ENCODE measurements at places on chromosomes 7 and 10. TPM values are rescaled to one million over a fixed set of nuclear protein-coding genes. Genes with fewer than 3 reads are reported as not detected.
A peak's percentile ranks its signal among the peaks of the same experiment; 100 is the strongest.

The JAZF1 gene
- 20.6 TPM for total RNA-seq

The CEP55 gene
- total RNA-seq = 0.35 TPM

The WNT8B gene
- not detected for total RNA-seq

The ANKRD61 gene
- total RNA-seq = not detected

The CASP7 gene
- 32.5 TPM for total RNA-seq

The CLRN3 gene
- total RNA-seq = not detected

The VAX1 gene
- total RNA-seq = not detected

The ATP6V0E2 gene
- 19.6 TPM for total RNA-seq

GRCh38 chr7:113289140-113289740 lies 170.9 kb upstream of the SMIM30 start:
- no peaks in the 10 kb centered on the region for H3K36me3 ChIP-seq
- H3K27ac ChIP-seq = no peak overlapping the region
- no peak overlapping the region for H3K4me3 ChIP-seq
- H3K4me1 ChIP-seq = no peaks in the 10 kb centered on the region
- H3K27me3 ChIP-seq = no peaks in the 10 kb centered on the region
- DNase-seq = no peak

DNA sequence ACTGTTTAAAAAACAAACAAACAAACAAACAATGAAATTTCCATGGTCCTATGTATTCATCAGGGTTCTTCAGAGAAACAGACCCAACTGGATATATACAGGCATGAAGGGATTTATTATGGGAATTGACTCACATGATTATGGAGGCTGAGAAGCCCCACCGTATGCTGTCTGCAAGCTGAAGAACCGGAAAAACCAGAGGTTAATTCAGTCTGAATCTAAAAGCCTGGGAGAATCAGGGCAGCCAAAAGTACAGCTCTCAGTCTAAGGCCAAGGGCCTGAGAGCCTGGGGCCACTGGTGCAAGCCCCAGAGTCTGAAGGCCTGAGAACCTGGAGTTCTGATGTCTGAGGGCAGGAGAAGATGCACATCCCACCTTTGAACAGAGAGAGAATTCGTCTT lies 163.5 kb downstream of the MDFIC start:
- no peaks in the 10 kb centered on the region for H3K27me3 ChIP-seq
- H3K27ac ChIP-seq = no peak overlapping the region
- H3K36me3 ChIP-seq = no peaks in the 10 kb centered on the region
- H3K4me3 ChIP-seq = no peak overlapping the region
- no peak for DNase-seq

DNA sequence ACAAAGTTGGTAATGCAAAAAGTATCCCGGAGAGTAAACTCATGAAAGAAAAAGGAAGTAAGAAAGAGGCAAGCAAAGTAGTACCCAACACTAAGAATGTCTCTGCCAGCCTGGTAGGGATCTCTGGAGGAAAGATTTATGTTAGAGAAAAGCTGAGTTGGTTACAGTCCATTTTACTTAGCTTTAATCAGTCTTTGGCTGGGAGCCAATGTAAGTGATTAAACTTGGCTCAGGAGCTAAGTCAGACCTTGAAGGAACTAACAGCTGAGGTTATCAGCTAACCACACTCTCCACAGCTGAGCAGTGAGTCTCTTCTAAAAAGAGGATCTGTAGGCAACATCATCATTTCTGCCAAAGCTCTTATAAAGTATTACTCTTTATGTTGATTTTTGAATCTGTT lies 148.0 kb downstream of the ANKRD7 start:
- H3K4me1 ChIP-seq = no peaks in the 10 kb centered on the region
- H3K36me3 ChIP-seq = no peaks in the 10 kb centered on the region
- H3K27me3 ChIP-seq = no peaks in the 10 kb centered on the region
- no peak for DNase-seq
- no peak overlapping the region for H3K4me3 ChIP-seq

GRCh38 chr7:18896343-18896975 lies 221.0 kb downstream of the TWIST1 start:
- H3K27ac ChIP-seq = no peak overlapping the region
- no peaks in the 10 kb centered on the region for H3K27me3 ChIP-seq
- DNase-seq = no peak

GRCh38 chr10:1186683-1186990 lies 130.5 kb downstream of the WDR37 start:
- no peak overlapping the region for H3K4me3 ChIP-seq
- no peaks in the 10 kb centered on the region for H3K4me1 ChIP-seq
- H3K36me3 ChIP-seq = no peaks in the 10 kb centered on the region
- H3K27ac ChIP-seq = no peak overlapping the region
- no peak for DNase-seq

GRCh38 chr7:84194484-84195271 lies at the start of gene SEMA3A:
TSS of gene SEMA3A (minus strand) at chr7:84194789. CDS start at chr7:84194586, 203 bp downstream.
- no peaks in the 10 kb centered on the region for H3K27me3 ChIP-seq
- peak within 1 kb of the TSS; percentile 4 for H3K27ac ChIP-seq
- H3K4me1 ChIP-seq = no peaks in the 10 kb centered on the region
- peak within 1 kb of the TSS; percentile 46 for H3K4me3 ChIP-seq
- DNase-seq = no peak
- no peaks in the 10 kb centered on the region for H3K36me3 ChIP-seq

- no peak overlapping the region for H3K4me3 ChIP-seq
- peaks cover 4% of the 10 kb centered on the region for H3K4me1 ChIP-seq
- H3K27me3 ChIP-seq = no peaks in the 10 kb centered on the region
- H3K27ac ChIP-seq = no peak overlapping the region
These were observed 627.2 kb downstream of the SUGCT start for GRCh38 chr7:40761762-40762560.

GRCh38 chr10:123904834-123905409 lies 13.3 kb upstream of the CPXM2 start:
- DNase-seq = no peak
- H3K4me1 ChIP-seq = no peaks in the 10 kb centered on the region
- peaks cover 8% of the 10 kb centered on the region for H3K27me3 ChIP-seq
- no peaks in the 10 kb centered on the region for H3K36me3 ChIP-seq

DNA sequence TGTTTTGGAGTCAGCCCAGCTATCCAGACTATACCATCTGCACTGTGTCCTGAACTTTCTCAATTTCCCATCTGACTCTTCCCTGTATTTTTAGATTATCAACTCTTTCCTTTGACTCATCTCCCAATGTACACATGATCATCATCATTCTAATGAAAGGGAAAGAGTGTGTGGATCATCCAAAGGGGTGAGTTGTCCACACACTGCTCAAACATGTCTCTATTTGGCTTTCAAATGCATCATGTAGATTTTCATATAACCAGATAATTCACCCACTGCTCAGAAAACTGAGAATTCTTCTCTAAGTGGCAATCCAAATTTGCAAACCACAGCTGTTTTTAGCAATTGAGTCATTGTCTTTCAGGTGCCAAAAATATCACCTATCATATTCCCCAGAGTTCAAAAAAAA lies 190.2 kb upstream of the HPS1 start:
- DNase-seq = no peak
- no peaks in the 10 kb centered on the region for H3K4me1 ChIP-seq
- H3K4me3 ChIP-seq = no peak overlapping the region
- H3K36me3 ChIP-seq = no peaks in the 10 kb centered on the region

DNA sequence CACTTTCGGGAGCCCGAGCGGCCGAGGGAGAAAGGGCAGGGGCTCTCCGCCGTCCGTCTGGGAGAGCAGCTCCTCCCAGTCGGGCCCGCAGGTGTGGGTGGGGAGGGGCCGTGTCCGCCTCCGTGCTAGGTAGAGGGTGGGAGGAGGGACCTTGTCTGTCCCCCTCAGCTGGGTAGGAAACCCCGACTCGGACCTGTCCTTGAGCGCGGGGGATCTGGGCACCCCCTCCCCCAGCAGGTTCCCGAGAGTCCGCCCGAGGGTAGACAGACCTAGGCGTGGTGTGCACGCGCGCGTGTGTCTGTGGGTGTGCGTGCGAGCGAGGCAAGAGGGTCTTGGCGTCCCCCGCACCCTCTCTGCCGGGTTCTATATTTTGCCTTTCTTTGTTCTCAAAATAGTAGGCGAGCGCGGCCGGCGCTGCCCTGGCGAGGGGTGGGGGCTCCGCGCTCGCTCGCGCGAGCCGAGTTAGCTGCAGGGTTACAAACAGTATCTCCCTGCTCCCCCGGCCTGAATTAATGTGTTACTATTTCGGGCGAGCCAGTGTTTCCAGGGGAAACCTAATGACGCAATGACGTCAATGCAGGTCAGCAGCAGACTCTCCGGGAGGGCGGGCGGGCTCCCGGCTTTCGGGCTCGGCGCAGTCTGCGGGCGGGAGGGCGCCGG lies 73.9 kb upstream of the LEP start:
- DNase-seq = no peak
- no peaks in the 10 kb centered on the region for H3K36me3 ChIP-seq
- H3K27ac ChIP-seq = no peak overlapping the region
- H3K4me1 ChIP-seq = peaks cover 19% of the 10 kb centered on the region

- no peak overlapping the region for H3K4me3 ChIP-seq
- no peak for DNase-seq
- no peaks in the 10 kb centered on the region for H3K36me3 ChIP-seq
- no peak overlapping the region for H3K27ac ChIP-seq
- no peaks in the 10 kb centered on the region for H3K27me3 ChIP-seq
- no peaks in the 10 kb centered on the region for H3K4me1 ChIP-seq
These were observed 118.6 kb downstream of the PLXNA4 start for GRCh38 chr7:132457658-132458057.

DNA sequence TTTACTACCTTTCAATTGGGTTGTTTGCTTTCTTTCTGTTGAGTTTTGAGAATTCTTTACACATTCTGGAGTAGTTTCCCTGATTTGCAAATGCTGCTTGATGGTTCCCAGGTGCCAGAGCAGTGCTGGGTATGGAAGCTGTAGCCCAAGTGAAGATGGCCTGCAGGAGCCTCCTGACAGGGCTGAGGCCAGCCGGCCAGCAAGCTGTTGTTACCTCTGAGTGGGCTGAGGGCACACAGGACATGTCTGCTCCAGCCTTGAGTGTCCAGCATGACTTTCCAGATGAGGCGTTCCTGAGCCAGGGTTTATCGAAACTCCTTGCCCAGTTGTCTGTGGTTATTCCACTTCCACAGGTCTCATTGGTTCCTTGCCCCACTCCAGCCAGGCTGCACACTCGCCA lies 164.6 kb upstream of the TNS3 start:
- H3K36me3 ChIP-seq = no peaks in the 10 kb centered on the region
- H3K4me1 ChIP-seq = no peaks in the 10 kb centered on the region
- H3K27ac ChIP-seq = no peak overlapping the region
- H3K4me3 ChIP-seq = no peak overlapping the region

DNA sequence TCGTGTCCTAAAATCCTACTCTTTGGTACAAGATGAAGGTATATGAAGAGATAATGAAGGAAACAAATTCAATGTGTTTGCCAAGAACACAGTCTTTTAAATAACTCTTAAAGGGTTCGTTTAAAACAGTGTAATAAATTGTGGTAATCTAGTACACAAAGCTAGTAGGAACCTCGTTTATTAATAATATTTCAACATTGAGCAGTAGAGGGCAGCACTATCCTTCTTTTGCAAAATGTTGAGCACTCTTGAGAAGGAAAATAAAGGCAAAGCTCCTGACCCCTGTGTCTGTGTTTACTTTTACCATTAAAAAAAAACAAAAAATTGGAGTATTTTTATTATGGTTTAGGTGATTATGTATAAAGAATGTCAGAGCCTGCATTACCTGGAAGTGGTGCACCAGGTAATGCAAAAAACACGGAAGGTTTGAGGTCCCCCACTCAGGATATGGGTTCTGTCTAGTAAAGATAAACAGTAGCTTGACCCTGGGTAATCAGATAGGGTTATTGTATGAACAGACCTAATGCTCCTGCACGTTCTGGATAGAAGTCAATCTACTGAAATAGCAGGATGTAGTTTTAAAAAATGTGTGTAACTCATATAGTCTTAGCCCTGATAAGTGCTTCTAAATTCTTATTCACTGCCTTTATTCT lies 5.7 kb upstream of the GOT1 start:
- no peak overlapping the region for H3K27ac ChIP-seq
- H3K4me1 ChIP-seq = peaks cover 7% of the 10 kb centered on the region
- H3K4me3 ChIP-seq = no peak overlapping the region
- no peak for DNase-seq
- no peaks in the 10 kb centered on the region for H3K27me3 ChIP-seq

- H3K4me1 ChIP-seq = no peaks in the 10 kb centered on the region
- no peaks in the 10 kb centered on the region for H3K36me3 ChIP-seq
- no peak for DNase-seq
- H3K4me3 ChIP-seq = no peak overlapping the region
These were observed 54.3 kb upstream of the DPYSL4 start for GRCh38 chr10:132132421-132132841.

DNA sequence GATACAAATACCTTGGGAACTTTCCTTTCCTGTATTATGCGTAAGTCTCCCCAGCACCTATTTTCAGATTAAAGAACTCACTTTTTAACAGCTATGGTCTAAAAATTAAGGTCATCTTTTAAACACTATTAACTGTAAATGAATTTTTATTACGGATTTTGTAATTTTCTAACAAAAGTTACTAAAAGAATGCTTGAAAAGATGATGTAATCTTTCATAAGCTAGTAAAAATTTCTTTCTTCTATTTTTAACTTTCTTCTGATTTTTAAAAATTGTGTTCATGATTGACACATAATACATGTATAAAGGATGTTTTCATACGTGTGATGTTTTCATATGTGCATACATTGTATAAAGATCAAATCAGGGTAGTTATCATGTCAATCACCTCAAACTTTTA lies 291.2 kb upstream of the MBL2 start:
- H3K4me1 ChIP-seq = no peaks in the 10 kb centered on the region
- no peaks in the 10 kb centered on the region for H3K27me3 ChIP-seq
- H3K36me3 ChIP-seq = no peaks in the 10 kb centered on the region

- H3K36me3 ChIP-seq = no peaks in the 10 kb centered on the region
- no peak overlapping the region for H3K4me3 ChIP-seq
- no peaks in the 10 kb centered on the region for H3K4me1 ChIP-seq
- no peak overlapping the region for H3K27ac ChIP-seq
These were observed 256.2 kb downstream of the PCLO start for GRCh38 chr7:82906502-82906901.

GRCh38 chr7:99359465-99360154 lies 14.9 kb upstream of the ARPC1B start:
- peaks cover 98% of the 10 kb centered on the region for H3K36me3 ChIP-seq
- H3K27me3 ChIP-seq = no peaks in the 10 kb centered on the region
- H3K4me1 ChIP-seq = no peaks in the 10 kb centered on the region
- no peak for DNase-seq
- H3K27ac ChIP-seq = no peak overlapping the region
- no peak overlapping the region for H3K4me3 ChIP-seq

DNA sequence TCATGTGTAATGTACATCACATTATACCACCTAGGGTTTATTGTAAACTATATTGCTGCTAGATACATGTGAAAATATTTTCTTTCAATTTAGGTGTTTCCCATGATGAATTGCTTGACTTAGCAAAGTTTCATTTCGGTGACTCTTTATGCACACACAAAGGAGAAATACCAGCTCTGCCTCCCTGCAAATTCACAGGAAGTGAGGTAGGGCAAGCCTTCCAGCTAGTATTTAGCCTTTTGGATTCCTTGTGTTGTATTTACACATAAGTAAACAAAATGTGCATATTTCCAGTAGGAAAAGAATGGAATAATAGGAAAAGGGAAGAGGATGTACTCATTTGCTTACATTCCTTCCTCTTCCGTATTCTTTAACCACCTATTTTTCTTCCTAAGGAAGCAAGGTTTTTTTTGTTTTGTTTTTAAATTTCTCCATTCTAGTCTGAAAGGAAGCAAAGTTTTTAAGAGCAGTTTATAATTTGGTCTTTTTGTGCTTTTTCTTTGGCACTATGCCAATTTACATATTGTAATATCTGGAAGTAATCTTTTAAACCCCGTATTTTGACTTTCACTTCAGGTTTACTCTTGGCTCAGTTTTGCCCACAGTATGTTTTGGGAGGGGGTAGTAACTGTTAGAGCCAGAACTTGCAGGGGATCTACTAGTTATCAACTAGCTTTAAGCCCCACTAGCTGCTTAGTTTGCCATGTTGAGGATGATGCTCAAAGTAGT lies 10.4 kb downstream of the PMPCB start:
- H3K27me3 ChIP-seq = no peaks in the 10 kb centered on the region
- H3K36me3 ChIP-seq = peaks cover 100% of the 10 kb centered on the region
- no peak for DNase-seq

All from upper lobe of right lung (tissue), 1 donor.